ENCODE measurements at places on chromosomes 7 and 10.

- DNase-seq, result no peak
These were observed 4.2 kb upstream of the PILRA start for GRCh38 chr7:100369105-100369504.

- DNase-seq, result no peak
These were observed 84.1 kb upstream of the LRRC18 start for GRCh38 chr10:49023752-49024151.

DNA sequence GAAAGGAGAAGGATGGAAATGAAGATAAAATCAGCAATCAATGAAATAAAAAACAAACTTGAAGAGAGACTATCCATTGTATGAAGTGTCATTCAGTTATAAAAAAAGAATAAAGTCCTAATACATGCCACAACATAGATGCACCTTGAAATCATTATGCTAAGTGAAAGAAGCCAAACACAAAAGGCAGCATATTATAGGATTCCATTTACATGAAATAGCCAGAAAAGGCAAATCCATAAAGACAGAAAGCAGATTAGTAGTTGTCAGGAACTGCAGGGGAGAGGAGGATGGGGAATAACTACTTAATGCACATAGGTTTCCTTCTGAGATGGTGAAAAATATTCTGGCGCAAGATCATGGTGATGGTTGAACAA lies 6.6 kb upstream of the PON1 start:
- DNase-seq, result no peak

GRCh38 chr10:60948851-60949250 lies 4.9 kb upstream of the RHOBTB1 start:
- no peak for DNase-seq

DNA sequence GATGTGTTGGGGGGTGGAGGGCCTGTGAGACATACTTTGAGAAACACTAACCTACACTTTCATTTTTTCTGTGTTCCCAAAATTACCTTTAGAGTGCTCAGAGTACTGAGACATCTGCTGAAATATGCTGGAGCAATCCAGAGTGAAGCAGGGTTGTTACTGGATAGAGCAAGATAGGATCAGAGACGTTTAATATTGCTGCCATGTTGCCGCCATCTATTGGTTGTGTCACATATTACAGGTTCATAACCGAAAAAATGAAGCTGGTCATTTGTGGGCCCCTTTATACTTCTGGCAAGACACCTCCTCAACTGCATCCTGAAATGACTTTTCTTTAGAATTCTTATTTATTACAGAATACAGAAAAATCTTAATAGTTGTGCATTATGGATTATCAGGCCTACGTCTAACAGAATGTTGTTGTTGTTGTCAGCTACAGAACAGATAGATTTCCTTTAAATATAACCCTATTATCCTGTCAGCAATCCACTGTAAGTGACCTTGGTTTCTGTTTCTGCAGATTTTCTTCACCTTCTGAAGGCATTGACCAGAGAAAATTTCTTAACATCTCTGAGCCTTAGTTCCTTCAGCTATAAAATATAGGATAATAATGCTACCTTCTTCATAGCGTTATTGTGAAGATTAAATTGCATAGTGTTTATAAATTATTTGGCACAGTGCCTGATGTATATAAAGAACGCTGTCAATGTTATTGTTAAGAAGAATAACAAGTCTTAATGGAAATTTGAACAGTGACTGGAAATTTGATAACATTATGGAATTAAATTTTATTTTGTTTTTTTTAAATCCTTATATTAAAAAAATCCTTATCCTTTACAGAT lies 16.2 kb upstream of the DLD start:
- peak; percentile 43 for DNase-seq
